ENCODE measurements at places on chromosomes 3 and 15.

DNA sequence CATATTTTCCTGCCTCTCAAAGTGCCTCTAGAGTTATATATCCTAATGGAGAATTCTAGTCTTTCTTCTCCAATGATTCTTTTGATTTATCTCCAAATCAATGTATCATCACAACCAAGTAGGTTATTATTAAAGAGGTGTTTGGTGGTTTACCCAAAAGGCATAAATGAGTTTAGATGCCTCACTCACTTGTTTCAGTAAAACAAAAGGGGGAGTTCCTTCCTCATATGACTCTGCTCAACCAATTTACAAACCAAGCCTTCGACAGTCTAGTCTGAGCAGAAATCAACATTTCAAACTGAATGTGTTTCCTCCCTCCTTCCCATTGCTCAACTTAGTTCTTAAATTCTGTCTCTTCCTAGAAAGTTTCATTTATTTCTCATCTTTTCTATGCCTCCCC is 116.5 kb downstream of the TNIK start:
- DNase-seq = no peak

- no peak for DNase-seq
These were observed 1019.3 kb downstream of the NSUN3 start for GRCh38 chr3:95082191-95082590.

- peak; percentile 93 for DNase-seq
These were observed 53.8 kb downstream of the IQSEC1 start for GRCh38 chr3:13019243-13020095.

- no peak for DNase-seq
These were observed 1.7 kb upstream of the FBXW12 start for GRCh38 chr3:48370333-48370713.

DNA sequence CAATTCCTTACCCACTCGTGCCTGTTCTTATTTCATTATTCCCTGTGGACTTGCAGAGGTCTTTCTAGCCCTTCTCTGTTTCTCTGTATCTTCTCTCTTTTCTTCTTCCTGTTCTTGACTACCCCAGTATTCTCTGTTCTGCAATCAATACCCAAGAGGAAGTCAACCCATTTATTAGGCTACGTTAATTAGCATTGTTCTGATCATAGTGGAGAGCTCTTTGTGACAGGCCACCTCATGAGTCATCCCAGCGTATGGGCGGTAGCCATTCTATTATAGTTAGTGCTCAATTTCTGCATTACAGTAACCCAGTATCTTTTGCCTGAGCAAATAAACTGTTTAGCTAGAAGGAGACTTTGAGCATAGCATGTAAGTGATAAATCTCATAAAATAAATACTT is 259.5 kb upstream of the GRM7 start:
- DNase-seq = no peak

DNA sequence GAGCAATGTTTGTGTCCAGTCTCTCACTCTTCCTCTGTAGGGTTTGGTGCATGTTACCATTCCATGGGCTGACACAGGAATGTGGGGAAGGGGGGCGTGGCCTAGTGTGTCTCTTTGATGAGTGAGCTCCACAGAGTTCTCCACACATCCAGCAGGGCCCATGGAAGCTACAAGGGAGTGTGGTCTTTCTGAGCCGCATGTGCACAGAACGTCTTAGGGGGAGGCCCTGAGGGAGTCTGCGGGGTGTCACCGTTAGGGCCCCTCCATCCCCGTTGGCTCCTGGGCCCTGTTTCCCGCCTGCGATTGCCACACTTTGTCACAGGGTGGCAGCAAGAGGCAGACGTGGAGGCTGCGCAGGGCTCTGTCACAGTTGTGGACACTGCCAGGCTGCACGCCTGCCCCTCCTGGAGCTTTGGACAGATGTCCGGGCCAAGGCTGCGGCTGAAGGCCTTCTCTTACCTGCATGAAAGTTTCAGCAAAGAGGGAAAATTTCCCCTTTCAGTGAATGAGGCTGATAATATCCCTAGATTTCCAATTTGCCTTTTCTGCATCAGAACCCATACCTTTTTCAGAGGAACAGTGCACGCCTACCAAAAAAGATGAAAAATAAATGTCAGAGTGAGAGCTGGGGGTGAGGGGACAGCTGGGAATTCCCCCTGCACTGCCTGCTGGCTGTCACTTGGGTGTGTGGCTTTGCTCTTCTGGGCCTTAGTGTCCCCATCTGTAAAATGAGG is 24.3 kb downstream of the CACNA2D3 start:
- peak; percentile 45 for DNase-seq

GRCh38 chr3:126358038-126358815 is 1.0 kb upstream of the KLF15 start:
- no peak for DNase-seq

GRCh38 chr15:64137226-64137833 is 14.2 kb upstream of the SNX22 start:
- no peak for DNase-seq

DNA sequence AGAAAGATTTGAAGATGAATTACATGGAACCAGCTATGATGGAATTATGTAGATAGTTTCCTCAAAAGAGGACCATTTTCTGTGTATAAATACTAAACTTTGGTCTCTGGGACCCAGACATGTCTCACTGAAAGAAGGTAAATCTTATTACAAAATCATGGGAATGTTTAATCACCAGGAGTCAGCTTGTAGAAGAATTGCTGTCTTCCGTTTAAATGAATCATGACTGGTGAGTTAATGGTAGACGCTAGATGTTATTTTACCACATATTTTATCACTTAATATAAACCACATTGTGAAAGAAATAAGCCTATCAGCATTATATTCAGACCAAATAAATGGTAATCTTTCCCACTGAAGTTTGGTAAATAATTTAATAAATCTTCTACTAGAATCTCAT is 322.3 kb upstream of the SUCLG2 start:
- no peak for DNase-seq

- DNase-seq = no peak
These were observed 300.5 kb downstream of the ZPLD1 start for GRCh38 chr3:102735311-102735710.

Measured in left hindlimb (tissue), 1 donor.